ENCODE measurements at places on chromosomes 6 and 20.
A peak's percentile ranks its signal among the peaks of the same experiment; 100 is the strongest.

- no peak for DNase-seq
These were observed 157.0 kb downstream of the ADGRG6 start for GRCh38 chr6:142458836-142459235.

- DNase-seq = no peak
These were observed 277.0 kb downstream of the CDKAL1 start for GRCh38 chr6:20811109-20811761.

DNA sequence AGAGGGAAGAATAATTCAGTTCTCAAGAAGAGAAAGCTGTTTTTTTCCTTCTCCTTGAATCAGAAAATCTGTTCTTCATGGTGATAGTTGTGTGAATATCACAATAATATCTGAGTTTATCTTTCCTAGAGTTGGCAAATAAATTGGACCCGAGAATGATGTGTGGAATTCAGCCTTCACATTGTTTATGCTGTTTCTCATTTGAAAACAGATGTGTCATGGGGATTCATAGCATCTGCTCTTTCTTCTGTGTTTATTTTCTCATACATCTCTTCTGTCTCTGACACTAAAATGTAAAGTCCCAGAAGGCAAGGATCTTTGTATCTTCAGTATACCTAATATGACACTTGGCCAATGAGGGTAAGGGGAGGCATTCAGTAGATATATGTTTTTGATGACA lies 103.6 kb upstream of the SGK1 start:
- no peak for DNase-seq

DNA sequence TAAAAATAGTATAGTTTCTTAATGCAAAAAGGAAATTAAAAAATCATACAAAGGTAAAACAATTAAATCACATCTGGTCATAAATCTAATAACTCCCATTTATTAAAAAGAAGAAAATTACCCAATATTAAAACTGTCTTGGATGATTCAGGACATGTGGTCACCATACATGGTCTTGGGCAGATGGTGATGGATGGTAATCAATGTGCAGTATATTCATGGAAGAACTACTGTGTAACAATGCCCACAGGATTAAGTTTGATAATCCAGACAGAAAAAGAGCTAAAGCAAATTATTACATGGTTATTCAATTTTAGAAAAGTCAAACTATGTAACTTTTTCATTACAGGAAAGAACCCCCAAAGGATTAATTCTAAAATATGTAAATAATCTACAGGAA lies 480.6 kb downstream of the QKI start:
- no peak for DNase-seq

DNA sequence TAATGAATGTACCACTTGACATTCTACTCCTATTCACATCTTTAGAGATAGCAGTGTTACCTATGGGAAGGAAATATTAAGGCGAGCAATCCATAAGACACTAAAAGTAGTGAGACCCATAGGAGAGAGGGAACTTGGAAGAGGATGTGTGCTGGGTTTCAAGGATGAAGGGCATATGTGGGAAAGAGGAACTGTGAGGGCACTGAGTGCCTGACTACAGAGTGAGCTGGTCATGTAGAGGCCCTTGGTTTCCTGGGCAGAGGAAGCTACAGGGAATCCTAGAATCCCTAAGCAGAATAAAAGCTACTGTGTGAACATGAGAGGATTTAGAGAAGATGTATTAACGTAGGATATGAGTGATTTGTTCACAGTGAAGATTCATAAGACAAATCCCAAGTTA lies 262.8 kb downstream of the FARS2 start:
- DNase-seq = no peak

DNA sequence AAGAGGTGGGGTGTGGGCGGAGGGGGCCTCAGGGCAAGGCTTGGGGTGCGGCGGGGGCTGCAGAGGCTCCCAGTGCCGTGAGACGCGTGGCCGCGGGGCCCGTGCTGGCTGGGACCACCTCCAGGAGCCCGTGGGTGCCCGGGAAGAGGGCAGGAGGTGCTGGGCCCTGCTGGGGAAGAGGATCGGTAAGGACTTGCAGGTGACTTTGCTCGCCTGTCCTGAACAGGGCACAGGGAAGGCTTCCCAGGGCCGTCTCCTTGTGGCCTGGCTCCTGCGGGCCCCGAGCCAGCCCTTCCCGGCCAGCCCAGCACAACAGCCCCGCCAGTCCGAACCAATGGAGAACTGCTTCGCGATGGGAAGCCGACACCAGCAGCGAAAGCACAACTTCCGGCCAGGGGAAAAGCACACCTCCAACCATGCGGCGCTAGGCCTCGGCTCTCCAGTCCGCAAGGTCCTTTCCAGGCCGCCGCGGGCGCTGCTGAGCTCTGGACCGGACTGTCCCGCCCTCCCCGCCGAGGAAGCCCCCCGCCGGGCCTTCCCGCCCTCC lies 32.3 kb downstream of the IRF4 start:
- no peak for DNase-seq

DNA sequence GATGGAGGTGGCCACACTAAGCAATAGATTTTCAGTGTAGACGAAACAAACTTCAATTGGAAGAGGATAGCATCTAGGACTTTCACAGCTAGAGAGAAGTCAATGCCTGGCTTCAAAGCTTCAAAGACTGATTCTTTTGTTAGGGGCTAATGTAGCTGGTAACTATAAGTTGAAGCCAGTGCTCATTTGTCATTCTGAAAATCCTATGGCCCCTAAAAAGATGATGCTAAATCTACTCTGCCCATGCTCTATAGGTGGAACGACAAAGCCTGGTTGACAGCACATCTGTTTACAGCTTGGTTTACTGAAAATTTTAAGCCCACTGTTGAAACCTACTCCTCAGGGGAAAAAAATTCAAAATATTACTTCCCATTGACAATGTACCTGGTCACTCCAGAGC lies 226.7 kb downstream of the BCAS1 start:
- DNase-seq = no peak

- DNase-seq = no peak
These were observed 20.1 kb upstream of the MTCL3 start for GRCh38 chr6:127539272-127539671.

- DNase-seq = no peak
These were observed 1231.3 kb downstream of the EPHA7 start for GRCh38 chr6:92188016-92188415.

DNA sequence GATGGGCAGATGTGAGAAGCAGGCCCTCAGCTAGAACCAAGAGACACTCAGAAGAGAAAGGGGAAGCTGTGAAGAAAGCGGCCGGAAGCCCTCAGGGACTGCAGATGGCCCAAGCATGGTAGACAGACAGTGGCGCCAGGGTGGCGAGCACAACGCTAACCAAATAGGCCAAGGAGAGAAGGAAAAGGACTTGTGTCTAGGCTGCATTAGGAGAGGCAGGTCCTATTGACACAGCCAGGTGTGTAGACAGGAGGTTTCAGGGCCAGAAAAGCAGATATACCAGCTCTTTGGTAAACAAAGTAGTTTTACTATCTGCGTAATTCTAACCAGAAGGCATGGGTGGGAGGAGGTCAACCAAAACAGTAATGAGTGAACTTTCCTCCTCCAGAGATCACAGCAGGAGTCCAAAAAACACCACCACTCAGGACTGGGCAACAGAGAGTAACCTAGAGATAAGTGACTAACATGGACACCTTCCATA lies 15.8 kb upstream of the MAP7 start:
- no peak for DNase-seq

DNA sequence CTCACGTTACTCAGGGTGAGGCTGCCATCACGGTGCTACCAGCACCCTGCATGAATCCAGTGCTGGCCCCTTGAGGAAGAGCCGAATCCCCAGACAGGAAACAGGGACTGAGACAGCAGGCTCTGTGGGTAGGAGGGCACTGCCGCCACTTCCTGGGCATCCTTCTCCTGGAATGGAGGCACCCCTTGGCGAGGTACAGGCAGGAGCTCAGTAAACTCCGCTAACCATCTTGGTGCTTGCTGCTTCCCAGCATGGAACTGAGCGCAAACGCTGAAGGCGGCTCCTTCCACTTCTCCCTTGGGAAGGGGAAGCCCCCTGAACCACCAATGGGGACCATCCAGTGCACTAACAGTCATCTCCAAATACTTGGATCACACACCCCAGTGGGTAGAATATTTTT lies 13.5 kb upstream of the CCDC167 start:
- peak; percentile 27 for DNase-seq

DNA sequence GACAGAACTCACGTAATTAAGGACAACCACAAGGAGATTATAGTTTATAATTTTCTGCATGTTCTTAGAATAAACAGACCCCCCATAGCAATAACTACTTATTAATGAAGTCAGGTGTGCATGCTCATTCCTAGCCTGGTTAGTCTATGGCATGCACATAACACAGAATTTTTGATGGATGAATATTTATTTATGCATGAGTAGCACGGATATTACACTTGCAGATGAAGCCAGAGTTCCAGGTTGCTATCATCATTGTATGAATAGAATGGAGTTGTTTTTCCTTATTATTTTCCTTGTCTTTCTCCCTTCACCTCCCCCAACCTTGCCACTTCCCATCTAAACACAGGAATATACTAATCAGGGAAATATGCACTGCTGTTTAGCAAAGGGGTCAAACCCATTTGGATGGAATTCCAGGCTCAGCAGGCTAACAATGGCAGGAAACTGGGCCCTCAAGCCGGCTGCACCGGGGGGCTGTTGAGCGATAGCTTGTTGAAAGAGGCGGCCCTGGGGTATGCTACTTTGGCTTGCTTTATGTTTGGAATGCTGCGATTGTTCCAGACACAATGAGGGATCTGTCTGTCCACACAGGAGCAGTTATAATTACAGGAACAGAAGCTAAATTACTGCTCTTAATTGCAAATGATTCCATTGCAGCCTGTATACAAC lies 112.6 kb downstream of the TMEM170B start:
- no peak for DNase-seq

DNA sequence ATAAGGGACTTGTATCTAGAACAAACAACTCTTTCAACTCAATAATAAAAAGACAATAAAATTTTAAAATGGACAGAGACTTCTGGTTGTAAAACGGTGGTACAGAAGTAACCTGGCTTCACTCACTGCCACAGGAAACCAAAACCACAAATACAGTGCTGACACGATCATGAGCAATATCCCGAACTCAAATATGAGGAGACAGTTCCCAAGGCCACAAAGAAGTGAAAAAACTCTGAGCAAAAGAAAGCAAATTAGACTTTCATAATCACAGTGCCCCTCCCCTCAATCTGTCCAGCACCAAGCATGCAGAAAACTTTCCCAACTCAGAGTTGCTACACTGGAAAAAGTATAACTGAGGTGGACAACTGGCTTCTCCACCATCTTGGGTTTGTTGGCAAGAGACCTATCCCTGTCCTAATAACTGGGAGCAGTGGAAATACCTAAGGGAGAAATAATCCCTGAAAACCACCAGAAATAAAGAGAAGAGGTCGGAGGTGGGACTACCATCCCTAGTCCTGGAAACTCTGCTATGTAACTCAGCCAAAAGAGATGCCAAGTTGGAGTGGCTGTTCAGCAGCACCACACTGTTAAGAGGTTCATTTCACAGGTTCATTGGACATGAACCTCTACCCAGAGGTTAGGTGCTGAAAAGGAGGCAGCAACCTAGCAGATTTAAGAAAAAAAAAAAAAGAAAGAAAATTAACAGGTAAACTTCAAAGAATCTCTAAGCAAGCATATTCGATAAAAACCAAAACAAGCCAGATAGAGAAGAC lies 55.5 kb downstream of the REV3L start:
- DNase-seq = peak; percentile 25

GRCh38 chr20:61353261-61354000 lies 101.4 kb downstream of the CDH4 start:
- no peak for DNase-seq

GRCh38 chr6:2103765-2104523 lies 141.5 kb downstream of the GMDS start:
- DNase-seq = no peak

DNA sequence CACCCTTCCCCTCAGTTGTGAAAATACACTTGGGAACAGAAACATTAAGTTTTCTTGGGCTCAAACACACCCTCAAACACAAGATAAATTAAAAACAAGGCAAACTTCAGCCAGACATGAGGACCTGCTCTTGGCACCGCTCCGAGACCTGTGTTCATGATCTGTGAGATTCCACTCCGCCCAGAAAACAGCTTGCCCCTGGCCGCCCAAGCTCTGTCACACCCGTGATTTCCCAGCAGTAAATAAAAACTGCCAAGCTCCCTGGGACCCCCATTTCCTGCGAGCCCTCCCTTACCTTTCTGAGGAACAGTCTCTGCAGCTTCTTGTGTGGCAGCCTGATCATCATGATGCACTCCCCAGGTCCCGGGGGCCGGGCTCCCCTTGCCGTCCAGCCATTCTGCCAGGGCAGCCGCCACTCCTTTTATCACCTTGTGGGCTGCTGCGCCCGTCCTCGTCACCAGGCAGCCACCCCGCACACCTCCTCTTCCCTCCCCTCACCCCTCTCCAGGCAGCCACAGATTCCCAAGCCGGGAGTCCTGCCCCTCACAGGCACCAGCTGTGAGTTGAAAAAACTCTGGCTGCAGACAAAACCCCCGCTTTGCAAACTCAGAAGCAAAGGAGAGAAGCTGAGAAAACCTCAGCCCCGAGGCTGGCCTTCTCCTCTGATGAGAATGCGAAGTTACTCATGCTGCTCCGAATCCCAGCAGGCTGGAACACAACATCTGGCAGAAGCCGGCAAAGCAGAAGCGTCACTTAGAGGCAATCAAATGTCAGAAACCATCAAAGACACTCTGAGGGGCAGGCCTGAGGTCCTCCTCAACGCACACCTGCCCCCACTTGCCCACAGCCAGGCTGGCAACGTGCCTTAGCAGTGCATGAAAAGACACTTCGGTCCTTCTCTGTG lies 130.4 kb upstream of the RPS6KA2 start:
- DNase-seq = peak; percentile 38

DNA sequence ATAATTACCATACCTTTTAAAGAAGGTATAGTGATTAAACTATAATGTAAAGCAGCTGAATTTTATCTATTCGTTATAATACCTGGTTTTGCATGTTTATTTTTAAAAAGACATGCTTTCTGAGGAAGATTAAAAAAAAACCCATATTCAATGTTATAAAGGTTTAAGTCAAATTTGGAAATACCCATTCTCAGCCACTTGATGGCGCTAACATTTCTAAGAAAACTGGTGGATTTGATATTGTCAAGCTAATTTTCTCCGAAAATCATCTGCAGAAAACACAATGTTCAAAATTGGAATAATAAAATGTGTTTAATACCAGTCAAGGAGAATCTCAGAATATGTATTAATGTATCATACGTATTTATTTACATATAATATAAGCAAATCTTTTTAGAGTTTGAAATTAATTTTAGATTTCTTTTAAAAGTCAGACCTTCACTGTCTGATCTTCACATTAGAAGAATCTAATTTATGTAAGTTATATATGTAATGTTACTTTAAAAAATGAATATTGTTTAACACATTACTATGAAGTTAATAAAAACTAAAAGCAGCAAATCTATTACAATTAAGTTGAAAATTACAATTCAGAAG lies 35.0 kb downstream of the SHPRH start:
- peak; percentile 7 for DNase-seq

DNA sequence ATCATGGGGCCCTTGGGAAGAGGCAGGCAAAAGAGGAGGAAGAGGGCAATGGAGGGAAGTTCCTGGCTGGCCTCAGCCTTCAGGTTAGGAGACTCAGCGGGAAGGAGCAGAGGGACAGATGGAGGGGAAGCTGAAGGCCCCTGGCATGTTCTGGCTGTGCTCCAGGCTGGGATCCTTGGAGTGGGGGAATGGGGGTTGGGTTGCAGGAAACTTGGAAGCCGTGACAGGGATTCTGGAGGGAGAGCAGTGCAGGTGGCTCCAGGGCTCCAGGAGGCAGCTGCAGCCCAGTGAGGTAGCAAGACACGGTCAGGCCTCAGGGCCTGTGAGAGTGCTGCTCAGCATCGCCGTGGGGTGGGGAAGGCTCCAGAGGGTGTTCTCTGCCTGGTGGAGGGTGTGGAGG lies 64.6 kb upstream of the SCP2D1 start:
- DNase-seq = no peak

- no peak for DNase-seq
These were observed 40.6 kb downstream of the STXBP5 start for GRCh38 chr6:147244832-147245231.

- DNase-seq = no peak
These were observed 1.0 kb upstream of the TAGAP start for GRCh38 chr6:159045801-159046200.

Measured in CD4-positive, alpha-beta T cell treated with Interleukin-17A for 4 hours (primary cell).